ENCODE measurements at places on chromosomes 4 and X.
A peak's percentile ranks its signal among the peaks of the same experiment; 100 is the strongest.

DNA sequence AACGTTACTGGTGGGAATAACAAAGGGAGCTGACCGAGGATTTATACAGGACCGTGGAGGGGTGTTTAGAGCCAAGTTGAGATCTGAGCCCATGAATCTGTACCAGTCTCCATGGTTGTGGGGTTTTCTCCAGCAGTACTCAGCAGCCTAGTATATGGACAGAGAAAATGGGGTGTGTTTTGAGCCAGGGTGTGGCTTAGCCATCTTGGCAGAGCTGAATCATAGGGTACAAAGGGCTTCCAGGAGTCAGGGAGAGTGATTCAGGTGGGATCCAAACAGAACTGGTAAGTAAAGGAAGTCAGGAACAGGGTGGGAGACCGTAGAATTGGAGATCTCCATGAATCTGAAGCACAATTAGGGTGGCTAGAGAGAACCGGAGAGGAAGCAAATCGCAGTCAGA is 7.4 kb upstream of the HPRT1 start:
- DNase-seq = no peak

GRCh38 chr4:153243468-153243867 is 39.2 kb downstream of the TRIM2 start:
- DNase-seq = no peak

- peak; percentile 31 for DNase-seq
These were observed 5.4 kb upstream of the CCDC120 start for GRCh38 chrX:49053223-49054072.

GRCh38 chr4:101271516-101271915 is 75.8 kb downstream of the PPP3CA start:
- DNase-seq = no peak

GRCh38 chrX:57445076-57445475 is 146.7 kb upstream of the ZXDB start:
- no peak for DNase-seq

GRCh38 chr4:156442912-156443311 is 489.2 kb upstream of the CTSO start:
- DNase-seq = no peak

GRCh38 chr4:189304167-189304566 is 636.5 kb upstream of the FRG1 start:
- no peak for DNase-seq

DNA sequence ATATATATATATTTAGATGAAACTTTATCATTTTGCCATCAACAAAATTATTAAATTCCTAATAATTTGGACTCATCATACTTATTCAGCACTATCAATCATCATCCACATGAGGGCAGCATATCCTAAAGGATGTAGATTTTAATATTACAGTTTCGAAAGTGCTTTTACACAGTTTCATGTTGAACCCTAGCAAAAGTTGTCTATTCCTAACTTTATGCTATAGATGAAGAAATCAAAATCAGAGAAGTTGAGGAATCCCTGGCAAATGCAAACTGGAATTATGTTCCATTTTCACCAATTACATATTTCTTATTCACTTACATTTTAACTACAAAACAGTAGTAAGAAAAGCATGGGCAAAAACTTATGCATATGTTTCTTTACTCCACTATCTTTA is 36.6 kb upstream of the UGT2A1 start:
- DNase-seq = no peak

GRCh38 chr4:169249214-169249973 is 21.4 kb downstream of the SH3RF1 start:
- DNase-seq = no peak

DNA sequence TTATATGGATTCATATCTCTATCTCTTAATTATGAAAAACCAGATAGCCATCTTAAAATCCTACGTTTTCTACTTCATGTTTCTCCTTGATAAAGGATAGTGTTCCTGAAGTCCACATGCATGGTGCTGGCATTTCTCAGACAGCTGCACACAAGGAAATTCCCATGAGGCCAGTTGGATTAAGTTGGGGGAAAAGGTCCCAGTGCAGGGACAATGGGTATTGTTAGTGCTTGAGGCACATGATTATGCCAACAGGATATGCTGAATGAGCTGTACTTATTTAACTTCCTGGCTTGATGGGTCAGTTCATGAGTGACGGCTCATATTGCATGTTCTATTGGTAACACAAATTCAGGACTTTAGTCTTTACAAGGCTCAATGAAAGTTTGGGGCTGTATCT is 913.9 kb upstream of the NDST4 start:
- DNase-seq = no peak

DNA sequence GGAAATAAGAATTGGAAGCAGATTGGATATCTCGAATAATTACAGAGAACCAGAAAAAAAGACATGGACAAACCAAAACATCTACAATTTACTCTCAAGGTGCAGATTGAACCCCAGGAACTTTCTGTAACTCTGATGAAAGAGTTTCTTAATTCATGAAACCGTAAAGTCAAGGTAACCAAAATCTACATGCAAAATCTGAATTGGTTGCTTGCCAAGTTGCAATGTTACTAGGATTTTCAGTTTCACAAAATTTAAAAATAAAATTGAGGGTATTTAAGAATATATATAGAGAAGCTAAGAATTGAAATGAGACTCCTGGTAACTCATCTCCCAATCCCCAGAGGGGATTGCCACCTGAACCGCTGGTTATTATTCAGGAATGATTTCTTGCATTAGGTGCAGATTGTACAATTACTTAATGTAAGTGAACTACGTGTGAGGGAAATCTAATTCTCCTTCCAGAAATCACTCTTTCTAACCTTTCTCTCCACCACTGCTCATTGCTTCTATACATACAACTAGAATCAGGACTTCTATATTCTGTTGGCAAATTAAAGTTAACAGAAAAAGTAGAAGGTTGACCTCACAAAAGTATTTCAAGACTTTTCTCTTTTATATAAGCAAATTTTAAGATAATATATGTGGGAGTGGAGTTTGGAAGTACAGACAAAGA is 221.5 kb upstream of the NDST4 start:
- no peak for DNase-seq

GRCh38 chr4:127668770-127669169 is 36.0 kb downstream of the INTU start:
- no peak for DNase-seq

GRCh38 chr4:36168127-36168878 is 76.0 kb downstream of the ARAP2 start:
- DNase-seq = no peak

DNA sequence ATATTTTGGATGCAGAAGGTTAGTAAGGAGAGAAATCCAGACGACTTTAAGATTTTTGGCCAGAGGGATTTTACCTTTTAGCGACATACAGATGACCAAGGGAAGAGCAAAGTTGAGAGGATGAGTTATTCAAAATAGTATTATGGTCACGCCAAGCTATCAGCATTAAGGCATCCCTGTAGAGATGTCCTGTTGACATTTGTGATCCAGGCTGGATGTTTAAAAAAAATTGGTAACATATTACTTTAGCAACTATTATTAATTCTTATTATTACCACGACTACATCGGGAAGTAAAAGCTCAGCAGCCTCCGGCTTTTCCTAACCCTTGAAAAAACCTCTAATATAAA is 562 bp upstream of the OSTC start:
- DNase-seq = no peak

- no peak for DNase-seq
These were observed 74.0 kb upstream of the KLF3 start for GRCh38 chr4:38590046-38590445.

DNA sequence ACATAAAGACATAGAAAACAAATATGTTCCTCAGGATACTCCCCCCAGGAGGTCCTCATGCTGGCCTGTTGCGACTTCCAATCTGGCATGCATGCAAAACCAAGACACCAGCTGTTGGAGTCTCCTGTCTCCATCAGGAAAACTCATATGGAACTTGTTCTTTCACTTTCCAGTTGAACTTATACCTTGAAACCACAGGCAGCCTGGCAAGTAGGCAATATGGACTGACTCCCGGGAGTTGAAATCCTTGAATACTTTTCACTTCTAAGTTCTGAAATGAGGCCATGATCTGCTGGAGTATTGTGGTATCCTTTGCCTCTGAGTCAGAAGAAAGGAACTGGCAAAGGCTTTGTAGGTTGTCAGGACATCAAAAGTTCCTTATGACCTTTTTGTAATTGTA is 444.2 kb downstream of the IDS start:
- DNase-seq = no peak

- DNase-seq = no peak
These were observed 7.9 kb upstream of the NALF2 start for GRCh38 chrX:69496183-69496582.

DNA sequence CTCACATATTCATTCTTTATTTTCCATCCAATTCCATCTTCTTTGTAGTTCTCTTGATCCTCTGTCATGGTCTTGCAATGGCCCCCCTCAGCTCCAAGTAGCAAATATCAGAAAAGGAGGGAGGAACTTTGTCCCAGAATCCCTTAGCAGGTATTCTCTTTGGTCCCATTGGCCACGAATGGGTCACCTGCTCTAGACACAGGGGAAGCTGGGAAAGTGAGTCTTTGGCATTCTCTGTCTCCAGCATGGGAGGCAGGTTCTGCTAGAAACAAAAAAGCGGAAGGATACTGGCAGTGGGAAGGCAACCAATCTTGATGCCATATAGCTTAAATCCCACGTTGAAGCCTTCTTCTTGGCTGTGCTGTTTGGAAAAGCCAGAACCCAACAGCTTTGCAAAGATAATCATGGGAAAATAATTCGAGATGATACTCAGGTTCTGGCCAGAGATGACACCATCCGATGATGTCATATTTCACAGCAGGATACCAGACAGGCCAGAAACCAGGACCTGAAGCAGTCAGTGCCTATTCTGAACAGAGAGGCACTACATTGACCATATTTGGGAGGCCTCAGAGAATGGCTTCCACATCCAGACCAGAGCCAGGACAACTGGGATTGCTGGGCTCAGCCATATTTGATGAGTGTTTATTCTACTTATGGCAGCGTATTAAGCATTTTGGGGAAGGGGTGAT is 110.4 kb upstream of the ATXN3L start:
- no peak for DNase-seq

GRCh38 chrX:44954562-44954961 is 81.6 kb downstream of the KDM6A start:
- no peak for DNase-seq
